ENCODE measurements at places on chromosomes 12 and 14.

DNA sequence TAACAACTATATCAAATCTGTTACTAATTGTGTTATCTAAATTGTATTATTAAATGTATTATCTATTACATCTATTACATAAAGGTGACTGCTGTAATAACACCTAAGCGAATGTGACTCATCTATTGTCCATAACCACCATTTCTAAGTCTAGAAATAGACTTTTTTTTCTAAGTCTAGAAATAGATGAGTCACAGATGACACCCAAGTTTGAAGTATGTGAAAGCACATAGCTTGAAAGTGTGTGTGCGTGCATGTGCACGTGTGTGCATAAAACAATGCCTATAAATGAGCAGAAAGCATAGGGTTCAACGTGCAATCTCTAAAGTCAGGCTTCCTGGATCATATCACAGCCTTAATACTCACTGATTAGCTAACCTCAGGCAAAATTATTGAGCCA is 451.3 kb upstream of the USP15 start:
- no peak for DNase-seq

DNA sequence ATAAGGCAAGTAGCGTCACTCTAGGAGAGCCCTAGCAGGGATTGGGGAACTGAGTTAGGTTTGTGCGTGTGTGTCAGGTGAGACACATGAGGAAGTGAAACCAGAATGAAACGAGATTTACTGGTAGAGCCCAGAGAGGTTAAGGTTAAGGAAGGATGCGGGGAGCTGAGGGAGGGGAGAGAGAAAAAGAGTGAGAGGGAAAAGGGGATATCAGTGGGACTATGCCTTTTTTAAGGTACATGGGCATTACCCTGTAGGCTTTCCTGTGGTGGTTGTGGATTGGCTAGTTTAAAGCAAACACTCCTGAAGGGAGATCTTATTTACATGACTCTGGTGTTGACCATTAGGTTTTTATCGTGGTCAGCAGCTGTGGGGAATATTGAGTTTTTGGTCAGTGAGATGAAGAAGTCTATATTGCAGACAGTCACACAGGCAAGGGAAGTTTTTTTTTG is 13.9 kb downstream of the ZDHHC17 start:
- no peak for DNase-seq

- no peak for DNase-seq
These were observed 48.0 kb downstream of the AKAP6 start for GRCh38 chr14:32377046-32377646.

GRCh38 chr12:120710805-120711296 is 593 bp downstream of the UNC119B start:
- DNase-seq, result no peak

DNA sequence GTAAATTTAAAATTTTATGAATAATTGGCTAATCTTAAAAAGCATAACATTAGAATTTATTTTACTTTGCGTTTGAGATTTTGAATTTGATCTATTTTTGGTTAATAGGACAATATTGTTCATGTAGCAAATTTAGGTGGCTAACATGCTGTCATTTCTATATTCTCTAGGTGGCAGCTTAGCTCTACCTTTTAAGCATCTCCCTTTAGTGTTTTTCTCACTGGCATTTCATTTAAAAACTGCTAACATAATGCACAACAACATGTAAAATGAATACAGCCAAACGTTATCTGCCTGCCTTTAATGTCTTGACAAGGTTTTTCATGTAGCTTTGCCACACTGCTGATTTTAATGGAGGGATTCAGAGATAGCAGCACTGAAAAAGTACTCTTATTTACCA is 272.4 kb upstream of the FBXO33 start:
- no peak for DNase-seq

GRCh38 chr12:54384591-54385041 is at the start of gene ZNF385A:
Gene ZNF385A, minus strand, starts transcription at chr12:54384733. Its CDS starts 219 bp downstream, at chr12:54384514.
- DNase-seq, result no peak

DNA sequence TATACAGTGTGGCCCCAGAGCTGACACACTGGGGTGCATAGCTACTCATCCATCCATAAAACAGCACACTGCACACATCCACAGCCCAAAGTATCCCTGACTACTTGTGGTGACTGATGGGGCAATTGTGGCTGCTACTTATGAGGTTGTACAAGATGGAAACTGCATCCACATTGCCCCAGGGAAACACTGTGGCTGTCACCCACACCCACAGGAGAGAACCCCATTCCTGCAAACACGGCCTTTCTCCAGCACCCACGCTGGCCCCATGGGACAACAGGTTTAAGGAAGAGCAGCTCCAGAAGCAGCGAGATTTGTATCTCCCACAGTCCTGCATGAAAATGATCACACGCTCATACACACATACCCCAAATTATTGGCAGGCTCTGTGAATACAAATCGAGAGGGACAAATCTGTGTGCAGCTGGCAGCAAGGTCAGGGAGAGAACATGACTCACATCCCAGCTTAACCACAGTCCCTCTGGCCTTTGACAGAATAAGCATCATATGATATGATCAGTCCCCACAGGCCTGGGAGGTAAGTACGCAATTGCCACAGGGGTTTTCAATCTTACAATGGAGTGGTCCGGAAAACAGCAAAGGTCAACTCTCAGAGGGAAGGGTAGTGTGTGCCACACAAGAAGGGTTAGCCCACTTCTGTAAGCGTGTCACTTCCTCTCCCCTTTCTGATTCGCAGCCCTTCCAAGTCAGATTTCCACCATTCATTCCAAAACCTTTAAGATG is 61.9 kb downstream of the ESR2 start:
- DNase-seq, result no peak

GRCh38 chr14:56023661-56024081 is 94.5 kb upstream of the PELI2 start:
- DNase-seq, result no peak

GRCh38 chr14:90795744-90796143 is 20.5 kb downstream of the TTC7B start:
- no peak for DNase-seq

DNA sequence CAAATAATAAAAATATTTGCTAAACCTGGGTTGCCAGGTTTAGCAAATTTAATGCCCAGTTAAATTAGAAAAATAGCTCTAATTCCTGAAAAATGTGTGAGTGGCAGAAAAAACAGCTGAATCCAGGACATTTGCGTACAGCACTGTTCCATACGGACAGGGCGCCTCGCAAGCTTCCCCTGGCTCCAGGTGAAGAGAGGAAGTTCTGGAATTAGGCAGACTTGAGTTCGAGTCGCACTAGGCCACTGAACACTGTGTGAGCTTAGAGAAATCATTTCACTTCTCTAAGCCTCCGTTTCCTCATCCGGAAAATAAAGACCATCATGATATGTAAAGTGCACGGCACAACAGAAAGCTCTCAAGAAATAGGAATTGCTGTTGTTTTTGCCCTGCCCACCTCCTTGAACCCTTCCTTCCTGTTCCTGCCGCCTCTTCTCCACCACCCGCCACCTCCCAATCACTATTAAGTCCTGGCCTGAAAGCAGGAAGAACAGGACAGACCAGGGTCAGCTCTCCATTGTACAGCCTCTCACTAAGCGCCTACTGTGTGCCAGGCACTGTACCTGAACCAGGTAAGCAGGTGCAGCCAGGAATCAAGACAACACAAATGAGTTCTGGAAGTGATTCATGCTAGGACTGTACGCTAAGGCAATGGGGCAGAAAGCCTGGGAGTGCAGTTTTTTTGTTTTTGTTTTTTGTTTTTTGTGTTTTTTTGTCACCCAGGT is 763 bp upstream of the PHETA1 start:
- no peak for DNase-seq

DNA sequence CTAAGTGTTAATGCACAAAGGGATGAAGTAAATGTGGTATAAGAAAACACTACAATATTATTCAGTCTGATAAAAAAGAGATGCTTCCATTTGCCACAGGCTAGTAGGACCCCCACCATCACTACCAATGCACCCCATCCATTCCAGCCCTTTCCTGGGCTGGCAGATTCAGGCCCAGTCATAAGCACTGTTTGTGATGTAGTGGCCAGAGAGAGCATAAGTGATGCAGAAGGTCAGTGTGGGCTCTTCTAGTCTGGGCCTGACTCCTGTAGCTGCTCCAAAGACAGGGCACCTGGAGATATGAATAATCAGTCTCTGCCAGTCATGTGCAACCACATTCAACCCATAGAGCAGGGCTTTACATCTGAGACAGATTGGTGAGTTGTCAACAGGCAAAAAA is 1294.7 kb downstream of the TMEM121 start:
- DNase-seq, result no peak

DNA sequence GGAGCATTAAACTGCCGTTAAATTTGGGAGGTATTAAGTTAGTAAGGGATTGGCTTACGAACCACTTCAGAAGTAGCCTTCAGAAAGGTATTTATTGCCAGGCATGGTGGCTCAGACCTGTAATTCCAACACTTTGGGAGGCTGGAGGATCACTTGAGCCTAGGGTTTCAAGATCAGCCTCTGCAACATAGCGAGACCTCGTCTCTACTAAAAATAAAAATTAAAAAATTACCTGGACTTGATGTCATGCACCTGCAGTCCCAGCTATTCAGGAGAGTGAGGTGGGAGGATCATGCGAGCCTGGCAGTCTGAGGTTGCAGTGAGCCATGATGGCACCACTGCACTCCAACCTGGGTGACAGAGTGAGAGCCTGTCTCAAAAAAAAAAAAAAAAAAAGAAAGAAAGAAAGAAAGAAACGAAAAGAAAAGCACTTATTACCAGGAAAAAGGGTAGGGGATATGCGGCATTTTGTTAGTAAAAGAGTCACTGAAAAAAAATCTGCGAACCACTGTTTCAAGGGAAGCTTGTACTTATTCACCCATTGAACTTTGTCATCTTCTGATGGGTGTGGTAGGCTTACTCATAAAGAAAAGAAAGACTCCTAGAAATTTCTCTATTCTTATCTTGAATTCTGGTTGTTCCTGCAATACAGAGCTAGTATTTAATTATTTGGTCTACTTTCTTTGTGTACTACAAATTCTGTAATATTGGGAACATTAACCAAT is 33.6 kb upstream of the PLEKHA5 start:
- no peak for DNase-seq

DNA sequence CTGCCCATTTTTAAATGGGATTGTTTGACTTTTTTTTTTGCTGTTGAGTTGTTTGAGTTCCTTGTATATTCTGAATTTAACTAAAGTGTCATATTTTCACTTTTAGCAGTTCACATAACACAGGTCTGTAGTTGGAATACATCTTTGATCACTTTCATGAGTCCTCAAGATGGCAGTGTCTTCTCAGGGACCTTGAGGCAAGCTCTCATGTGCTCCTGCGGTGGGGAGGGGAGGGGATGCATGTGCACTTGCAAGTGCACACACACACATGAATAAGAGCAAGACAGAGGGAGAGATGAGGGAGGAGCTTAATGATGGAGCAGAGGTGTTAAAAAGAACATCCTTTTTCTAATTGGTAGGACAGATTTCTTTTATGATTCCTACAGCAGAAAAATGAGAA is 291.4 kb upstream of the OR4E1 start:
- no peak for DNase-seq

GRCh38 chr14:103889313-103890051 is 38.8 kb upstream of the TDRD9 start:
- DNase-seq, result no peak

GRCh38 chr12:69901221-69901905 is 76.3 kb downstream of the MYRFL start:
- DNase-seq, result no peak

GRCh38 chr14:69151458-69152180 is 1.3 kb downstream of the DCAF5 start:
- peak; percentile 57 for DNase-seq

GRCh38 chr12:12461923-12462315 is 100.7 kb downstream of the DUSP16 start:
- DNase-seq, result no peak

- no peak for DNase-seq
These were observed 111.6 kb upstream of the ESRRB start for GRCh38 chr14:76264384-76264783.

DNA sequence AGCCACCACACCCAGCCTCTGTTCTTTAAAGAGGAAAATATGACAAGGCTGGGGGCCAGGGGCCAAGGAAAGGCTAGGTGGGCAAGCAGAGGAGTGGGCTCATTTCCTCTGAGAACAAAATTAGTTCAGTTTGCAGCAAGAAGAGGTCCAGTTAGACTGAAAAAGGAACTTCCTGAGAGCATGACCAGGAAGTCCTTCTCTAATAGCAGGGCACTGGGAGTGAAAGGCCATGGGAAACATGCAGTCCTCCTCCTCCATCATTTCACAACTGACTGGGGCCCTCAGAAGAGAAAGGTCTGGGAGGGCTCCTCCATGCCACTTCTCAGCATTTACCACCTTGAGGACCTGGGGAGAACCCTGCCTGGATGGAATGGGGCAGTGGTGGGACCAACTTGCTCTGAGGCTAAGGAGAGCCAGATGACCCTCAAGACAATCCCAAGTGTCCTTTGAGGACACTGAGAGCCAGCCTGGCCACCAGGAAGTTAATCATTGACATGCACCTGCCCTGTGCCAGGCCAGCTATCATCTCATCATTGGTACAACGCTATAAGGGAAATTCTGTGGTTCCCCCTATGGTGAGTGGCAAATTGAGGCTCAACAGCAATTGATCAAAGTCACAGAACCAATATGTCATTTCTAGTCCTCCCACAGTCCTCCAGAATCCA is 2.0 kb downstream of the AQP2 start:
- no peak for DNase-seq

DNA sequence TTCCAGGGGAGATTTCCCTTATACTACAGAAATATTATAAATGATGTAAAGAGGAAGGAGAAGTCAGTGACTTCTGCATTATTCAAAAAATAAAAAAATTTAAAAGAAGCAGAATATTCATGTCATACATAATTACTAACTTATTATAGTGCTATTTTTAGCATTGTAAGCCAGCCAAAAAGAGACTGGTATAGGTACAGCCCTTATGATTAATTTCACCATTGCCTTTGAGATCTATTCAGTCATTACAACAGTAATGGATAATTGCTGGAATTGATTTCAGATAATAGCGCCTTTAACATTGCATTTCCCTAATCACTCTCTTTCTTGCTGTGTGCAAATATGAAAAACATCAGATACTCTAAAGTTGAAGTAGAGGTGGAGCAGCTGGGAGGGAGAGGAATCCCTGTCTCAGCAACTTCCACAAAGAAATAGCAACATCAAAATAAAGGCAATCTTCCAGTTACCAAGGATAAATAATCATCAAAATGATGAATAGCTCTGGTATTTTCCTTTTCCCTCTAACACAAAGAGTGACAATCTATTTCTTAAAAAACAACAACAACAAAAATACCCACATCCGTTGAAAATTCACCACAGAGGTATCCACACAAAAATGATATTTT is 71.8 kb upstream of the OVCH1 start:
- no peak for DNase-seq

DNA sequence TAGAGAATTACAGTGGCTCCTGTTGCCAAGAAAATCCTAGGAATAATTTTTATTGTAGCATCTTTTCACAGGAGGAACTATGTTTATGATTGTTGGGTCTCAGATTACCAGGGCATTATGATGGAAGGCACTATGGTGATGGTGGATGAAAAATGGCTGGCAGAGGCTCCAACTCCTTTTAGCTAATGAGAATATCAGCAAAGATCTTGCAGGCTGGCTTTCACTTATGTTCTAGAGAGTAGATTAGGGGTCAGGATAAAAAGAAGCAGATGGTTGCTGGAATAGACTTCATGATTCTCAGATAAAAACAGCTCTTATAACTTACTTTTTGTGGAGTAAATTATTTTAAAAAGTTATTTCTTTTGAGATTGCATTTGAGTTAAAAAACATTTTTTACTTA is 501.9 kb downstream of the TRHDE start:
- no peak for DNase-seq

- no peak for DNase-seq
These were observed 13.1 kb upstream of the TEX22 start for GRCh38 chr14:105385322-105385637.

- DNase-seq, result no peak
These were observed at the start of gene CLEC4D for GRCh38 chr12:8513256-8513655. Gene CLEC4D, plus strand, starts transcription at chr12:8513503. Its CDS starts 230 bp downstream, at chr12:8513733.

All from stimulated activated CD8-positive, alpha-beta memory T cell treated with anti-CD3 and anti-CD28 coated beads, Interleukin-7, amount 100 ng/mL, for 24 hours (primary cell).